Retina (tissue), 1 donor: ENCODE measurements at places on chromosomes 5 and 9.

DNA sequence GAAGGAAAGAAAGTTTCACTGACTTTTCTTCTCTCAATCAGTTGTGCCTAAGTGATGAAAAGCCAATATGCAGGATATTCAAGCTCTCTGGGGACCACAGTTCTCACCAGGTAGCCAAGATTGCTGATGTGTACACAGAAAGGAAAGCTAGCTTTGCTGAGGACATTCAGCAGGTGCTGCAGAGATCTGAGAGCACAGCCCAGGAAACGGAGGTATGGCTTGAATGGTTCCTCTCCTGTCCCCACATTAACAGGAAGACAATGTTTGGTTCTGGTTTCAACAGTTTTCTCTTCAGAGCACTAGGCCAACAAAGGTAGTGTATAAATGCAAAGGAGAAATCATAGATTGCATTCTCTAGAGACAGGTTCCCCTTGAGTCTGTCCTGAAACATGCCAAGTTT lies 69.6 kb downstream of the PTPDC1 start:
- DNase-seq = no peak

DNA sequence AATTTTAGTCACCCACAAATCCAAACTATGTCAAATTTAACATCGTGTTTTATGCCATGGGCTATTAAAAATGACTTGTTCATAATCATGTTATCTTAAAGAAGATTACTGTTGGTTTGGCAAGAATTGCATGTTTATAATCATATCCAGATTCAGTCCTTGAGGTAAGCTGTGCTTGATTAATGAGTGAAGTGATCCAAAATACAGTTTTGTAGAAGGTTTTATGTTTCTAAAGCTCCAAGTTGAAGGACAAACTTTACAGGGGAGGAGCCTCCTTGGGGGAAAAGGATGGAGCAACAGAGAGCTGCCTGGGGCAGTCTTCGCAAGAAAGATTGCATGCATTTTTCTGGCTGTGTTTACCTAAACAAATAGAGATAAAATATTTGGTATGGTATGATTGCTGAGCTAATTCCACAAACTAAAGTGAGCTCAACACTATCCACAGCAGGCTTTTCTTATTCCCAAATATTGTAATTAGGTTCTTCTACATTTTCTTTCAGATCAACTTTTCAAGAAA lies 189.5 kb upstream of the TYRP1 start:
- no peak for DNase-seq

DNA sequence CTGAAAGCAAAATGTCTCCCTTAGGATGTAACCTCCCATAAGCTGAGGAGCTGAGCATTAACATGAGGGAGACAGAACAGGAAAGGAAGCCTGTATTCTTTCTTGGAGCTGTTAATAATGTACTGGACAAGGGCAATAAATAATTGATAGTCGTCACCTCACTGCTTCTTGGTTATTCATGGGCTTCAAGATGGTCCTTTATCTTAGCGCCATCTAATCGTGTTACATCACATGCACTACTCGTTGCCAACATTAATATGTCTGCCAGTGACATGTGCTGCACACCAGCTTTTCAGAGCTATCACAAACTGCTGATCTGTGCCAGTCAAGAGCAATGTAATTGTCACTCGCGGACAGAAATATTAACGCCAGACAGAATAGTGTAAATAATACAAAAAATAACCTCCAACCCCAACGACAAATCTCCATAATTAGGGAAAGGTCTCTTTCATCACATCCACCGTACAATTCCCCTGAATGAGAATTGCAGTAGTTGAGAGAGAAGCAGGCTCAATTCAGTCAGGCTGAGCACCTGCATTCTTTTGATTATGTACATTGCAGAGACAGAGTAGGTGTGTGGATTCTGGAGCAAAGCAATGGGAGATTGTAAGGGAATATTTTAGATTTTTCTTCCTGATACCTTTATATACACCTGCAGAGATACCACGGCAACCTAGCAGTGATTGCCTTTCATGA lies 267.1 kb downstream of the SPATA31D1 start:
- peak; percentile 33 for DNase-seq

- DNase-seq = no peak
Observed at GRCh38 chr9:130948266-130948665, 9.2 kb upstream of the FIBCD1 start.

DNA sequence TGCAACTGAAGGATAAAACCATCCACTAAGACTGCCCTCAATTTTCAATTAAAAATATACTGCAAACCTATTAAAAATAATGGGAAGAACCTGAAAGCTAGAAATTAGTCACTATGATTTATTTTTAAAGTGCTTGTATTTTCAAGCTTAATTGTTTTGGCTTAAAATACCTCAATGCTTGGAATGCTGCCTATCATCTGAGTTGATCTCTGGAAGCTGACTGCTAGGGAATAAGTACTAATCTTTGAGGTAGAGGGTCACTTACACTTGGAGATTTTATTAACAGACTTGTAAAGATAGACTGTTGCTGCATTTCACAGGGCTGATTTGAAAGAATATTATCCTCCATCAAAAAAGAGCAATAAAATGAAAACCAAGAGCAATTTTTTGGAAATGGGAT lies 6.2 kb downstream of the PCSK1 start:
- DNase-seq = no peak

- DNase-seq = no peak
Observed at GRCh38 chr9:84835745-84836144, 166.2 kb downstream of the NTRK2 start.

DNA sequence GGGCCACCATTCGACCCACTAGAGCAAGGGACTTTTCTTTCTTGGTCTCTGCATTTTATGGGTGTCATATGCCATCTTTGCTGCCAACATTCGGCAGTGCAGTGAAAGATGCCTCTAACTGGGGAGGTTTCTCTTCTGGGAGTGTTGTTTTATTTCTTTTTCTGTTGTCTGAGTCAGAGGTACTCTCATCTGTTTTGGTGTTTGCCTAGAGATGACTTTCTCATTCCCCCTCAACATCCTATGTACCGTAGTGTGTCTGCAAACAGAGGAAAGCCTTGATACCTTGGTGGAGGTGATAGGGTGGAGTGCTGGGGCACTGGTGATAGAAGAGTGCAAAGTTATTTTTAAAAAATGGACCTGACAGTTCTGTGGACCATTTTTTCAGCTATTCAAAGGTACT lies 182.1 kb downstream of the ARHGAP26 start:
- DNase-seq = no peak

GRCh38 chr9:119775410-119775809 lies 406.2 kb upstream of the BRINP1 start:
- no peak for DNase-seq

GRCh38 chr9:74856989-74857388 lies 30.7 kb downstream of the TRPM6 start:
- no peak for DNase-seq

- DNase-seq = peak; percentile 8
Observed at GRCh38 chr9:116608064-116608463, 79.0 kb upstream of the TRIM32 start.

- no peak for DNase-seq
Observed at GRCh38 chr5:169934990-169935389, 45.3 kb downstream of the INSYN2B start.

DNA sequence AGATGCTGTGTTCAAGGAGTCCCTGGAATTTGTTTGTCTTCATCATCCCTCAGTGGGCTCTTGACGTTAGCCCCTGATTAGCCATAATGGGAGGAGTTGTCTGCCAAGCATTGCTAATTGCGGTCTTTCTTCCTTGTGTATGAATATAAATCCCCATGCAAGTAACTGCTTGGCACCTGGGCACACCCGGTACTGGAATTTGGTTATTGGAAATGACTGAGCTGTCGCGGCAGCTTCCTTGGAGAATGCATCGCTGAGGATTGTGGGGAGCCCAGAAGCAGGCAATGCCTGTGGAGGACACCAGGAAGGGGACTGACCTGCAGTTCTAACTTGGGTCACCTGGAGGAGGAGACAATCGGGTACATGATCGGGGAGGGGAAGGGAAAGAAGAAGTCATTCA lies 53.3 kb upstream of the CTSL start:
- no peak for DNase-seq

- DNase-seq = no peak
Observed at GRCh38 chr9:77455312-77455927, 192.7 kb downstream of the GNA14 start.

DNA sequence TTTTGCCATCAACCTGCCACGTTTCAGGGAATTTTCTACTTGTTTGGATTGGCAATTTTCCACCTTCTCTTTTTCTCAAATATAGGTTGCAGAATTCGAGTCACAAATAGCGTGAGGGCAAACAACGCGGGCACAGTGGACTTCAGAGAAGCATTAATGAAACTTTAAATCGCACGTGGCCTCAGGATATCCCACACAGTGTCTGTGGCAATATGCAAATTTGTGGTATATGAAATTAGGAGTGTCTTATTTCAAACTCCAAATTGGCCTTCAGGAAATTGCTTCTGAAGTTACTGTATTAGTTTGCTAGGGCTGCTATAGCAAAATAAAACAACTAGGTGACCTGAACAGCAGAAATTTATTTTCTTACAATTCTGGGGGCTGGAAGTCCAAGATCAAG lies 91.2 kb downstream of the MTRR start:
- DNase-seq = no peak

- no peak for DNase-seq
Observed at GRCh38 chr9:26800322-26800721, 92.3 kb downstream of the CAAP1 start.

DNA sequence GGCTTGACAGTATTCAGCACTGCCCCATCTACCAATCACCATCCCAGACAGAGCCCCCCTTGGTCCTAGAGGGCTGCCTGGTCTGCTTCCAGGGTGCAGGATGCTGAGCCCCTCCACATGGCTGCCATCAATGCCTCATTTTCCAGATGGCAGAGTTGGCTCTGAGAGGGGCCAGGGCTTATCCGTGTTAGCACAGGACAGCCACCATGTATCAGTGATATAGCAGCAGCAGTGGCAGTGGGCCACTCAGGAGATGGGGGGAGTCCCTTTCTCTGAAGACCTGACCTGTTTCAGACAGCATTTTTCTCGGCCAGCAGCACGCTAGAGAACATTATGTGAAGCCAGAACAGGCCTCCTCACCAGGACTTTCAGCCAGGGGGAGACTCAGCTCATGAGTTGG lies 1.6 kb upstream of the SMIM32 start:
- no peak for DNase-seq

DNA sequence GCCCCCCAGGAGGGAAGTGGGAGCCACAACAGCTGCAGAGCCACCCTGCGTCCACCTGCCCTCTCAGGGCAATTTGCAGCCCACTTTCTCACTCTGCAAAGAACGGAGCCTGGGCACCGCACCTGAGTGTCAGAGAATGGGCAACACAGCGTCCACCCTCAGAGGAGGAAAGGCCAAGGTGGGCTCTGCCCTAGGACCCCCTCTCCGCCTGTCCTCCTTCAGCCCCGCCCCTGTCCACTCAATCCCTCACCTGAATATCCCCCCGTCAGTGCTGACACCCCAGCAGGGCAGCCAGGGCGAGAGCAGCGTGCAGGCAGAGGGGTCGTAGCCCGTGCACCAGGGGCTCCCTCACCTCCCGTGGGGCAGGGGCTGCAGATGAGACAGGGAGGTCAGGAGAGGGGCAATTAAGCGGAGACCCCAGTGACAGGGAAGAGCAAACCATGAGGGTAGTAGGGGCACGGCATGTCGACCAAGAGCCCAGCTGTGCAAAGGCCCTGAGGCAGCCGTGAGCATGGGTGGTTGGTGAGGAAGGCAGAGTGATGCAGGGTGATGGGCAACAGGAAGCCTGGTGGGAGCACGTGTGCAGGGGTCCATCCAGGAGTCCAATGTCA lies 140.3 kb downstream of the OLFM1 start:
- DNase-seq = no peak

DNA sequence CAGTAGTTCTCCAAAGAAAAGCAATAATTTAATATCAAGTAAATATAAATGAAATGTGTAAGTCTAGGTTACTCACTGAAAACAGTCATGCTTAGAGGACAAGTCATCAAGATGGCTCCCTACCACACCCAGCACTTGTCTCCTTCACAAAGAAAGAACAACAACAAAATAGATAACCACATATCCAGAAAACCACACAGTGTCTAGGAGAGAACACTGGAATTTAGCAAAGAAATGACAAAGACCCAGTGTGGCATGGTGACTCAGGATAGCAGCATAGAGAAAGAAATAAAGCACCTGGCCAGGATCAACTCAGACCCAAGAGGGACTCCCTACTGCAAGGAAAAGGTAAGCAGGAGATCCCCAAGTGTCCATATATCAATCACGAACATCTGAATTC lies 356.2 kb downstream of the TMEM161B start:
- no peak for DNase-seq

- DNase-seq = peak; percentile 86
Observed at GRCh38 chr5:43603344-43604217, 601 bp downstream of the NNT start.

DNA sequence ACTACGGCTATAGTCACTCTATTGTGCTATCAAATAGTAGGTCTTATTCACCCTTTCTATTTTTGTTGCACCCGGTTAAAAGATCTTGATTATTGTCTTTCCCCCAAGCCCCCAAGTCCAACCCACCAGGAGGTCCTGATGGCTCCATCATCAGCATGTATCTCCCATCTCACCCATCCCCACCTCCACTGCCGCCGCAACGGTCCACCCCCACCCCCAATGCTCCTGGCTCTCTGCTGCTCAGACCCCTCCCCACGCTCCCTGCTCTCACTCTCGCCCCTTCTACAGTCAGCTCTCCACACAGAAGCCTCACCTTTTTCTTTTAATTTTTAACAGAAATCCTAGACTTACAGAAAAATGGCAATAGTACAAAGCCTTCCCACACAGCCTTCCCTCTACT lies 51.5 kb upstream of the SH3PXD2B start:
- no peak for DNase-seq

DNA sequence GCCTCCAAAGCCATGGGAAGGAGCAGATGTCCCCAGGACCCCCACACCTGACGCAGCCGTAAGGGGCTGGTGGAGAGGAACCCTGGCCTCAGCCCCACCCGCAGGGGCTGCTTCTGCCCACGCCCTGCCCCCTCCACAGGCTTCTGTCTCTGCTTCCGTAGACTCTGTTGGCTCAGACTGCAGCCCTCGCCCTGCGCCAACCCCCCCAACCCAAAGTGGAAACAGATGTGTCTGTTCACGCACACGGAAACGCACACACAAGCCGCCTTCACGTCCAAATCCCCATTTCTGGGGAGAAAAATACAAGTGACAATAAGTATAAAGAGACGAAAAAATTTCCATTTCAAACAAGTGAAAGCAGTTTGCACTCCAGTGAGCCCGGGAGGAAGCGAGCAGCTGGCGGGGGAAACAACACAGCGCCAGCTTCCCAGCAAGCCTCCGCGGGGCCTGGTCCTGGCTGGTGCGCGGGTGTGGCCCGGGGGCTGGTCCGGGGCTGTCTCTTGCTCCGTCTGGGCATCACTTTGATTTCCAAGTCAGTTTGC lies 32.6 kb upstream of the RXRA start:
- DNase-seq = no peak

DNA sequence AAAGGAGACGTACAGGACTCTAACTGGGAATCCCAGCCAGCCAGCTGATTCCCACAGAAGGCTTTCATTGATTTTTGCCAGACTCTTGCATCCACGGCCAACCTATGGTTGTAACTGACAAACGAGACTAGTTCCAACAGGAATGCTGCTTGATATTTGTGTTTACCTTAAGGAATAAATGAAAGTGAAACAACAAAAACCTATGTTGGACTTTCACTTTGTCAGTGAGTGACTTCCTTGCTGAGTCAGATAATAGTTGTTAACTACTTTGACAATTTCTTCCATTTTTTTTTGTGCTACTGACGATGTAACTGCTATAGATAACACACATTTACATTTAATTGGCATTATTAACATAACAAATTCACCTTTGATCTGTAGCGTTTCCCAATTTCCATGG lies 63.4 kb upstream of the LRRTM2 start:
- DNase-seq = no peak
